ENCODE measurements at places on chromosomes 6 and 20.
A peak's percentile ranks its signal among the peaks of the same experiment; 100 is the strongest.

DNA sequence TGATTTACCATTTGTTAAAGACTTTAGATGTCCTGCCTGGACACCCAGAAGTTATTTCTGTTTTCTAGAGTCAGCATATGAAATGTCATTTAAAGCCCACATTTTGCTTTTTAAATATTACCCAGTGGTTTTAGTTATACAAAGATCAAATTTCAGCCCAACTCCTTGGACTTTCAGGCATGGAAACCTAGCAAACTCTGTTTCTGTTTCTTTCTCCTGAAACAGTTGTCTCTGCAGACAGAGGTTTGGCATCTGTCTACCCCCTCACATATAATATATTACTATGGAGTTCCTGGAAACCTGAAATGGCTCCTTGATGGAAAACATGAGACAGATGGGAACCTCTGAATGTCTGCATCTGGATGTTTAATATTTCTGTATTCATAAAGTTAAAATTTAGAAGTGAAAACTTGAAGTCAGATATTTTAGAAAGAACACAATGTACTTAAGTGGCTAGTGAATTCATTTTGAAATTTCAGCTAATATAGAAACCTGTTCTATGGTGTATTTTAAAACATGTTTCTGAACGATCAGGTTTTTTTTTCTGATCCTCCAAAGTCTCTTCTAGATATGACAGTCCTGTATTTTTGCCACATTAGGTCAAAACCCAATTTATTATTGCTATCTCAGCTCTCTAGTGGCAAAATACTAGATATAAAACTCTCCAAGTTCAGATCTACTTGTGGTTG lies 743.3 kb downstream of the CD109 start:
- no peak for DNase-seq

- no peak for DNase-seq
These were observed 61.6 kb upstream of the EDN1 start for GRCh38 chr6:12228447-12229146.

DNA sequence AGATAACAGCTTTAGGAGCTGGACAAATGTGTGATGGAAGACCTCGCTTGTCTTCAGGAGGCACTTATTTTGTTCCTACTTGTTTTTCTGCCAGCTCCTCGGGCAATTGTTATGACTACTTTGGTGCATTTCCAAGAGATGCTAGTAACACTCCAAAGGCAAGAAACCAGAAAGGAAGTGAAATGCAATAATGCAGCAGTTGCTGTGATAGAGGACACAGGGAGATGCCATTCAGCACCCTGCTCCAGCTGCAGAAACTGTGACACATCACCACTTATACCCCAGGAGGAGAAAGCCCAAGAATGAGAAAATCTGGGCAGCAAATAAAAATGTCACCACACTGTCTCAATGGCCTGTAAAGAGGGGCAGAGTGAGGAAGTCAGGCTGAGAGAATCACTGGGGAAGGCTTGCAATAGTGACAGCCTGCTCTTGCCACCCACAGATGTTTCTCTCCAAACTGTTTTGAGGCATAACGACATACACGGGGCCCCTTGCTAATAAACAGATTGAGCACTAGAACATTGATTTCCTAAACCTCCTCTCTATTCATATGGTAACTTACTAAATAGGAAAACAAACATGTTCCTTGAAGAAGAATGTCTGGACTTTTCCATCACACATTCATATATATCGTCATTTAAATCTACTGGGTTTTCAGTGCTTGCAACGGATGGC lies 231.0 kb upstream of the PRND start:
- DNase-seq, result no peak

GRCh38 chr6:144593392-144593791 lies 308.3 kb downstream of the UTRN start:
- no peak for DNase-seq

GRCh38 chr20:1637226-1637625 lies 17.4 kb upstream of the SIRPB1 start:
- no peak for DNase-seq

DNA sequence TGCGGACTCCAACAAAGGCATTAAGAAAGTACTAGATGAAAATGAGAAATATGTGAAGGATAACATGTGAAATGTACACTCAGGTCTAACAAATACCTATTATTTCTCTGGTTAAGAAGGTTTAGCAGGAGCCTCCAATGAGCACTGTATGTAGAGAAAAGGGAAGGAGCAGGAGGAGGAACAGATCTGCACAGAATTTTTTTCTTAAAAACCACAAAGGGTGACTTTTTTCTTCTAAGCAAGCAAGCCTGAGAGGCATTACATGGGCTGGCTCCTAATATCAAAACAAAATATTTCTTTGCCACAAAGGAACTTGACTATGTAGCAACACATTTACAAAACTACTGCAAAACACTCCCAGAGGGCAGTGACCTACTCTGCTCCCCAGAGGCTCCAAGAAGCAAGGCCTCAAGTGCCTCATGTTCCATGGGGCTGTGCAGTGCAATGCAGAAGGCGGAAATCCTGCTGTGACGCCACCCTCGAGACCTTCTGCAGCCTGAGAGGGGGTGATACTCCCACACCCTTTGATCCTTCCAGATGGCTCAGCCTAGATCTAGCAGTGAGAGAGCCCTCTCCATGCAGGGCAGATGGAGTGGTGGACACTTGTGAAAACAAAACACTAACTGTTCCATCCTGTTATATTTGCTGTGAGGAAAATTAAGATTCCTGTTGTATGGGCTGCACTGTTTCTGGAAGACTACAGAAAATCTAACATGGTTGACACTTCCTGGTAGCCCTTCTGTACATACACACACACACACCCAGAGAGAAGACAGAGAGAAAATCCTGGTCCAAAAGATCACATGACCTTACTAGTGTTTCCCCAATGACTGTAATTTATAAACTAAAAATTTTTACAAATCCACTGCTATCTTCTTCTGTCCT lies 36.0 kb upstream of the SMIM29 start:
- peak; percentile 66 for DNase-seq

DNA sequence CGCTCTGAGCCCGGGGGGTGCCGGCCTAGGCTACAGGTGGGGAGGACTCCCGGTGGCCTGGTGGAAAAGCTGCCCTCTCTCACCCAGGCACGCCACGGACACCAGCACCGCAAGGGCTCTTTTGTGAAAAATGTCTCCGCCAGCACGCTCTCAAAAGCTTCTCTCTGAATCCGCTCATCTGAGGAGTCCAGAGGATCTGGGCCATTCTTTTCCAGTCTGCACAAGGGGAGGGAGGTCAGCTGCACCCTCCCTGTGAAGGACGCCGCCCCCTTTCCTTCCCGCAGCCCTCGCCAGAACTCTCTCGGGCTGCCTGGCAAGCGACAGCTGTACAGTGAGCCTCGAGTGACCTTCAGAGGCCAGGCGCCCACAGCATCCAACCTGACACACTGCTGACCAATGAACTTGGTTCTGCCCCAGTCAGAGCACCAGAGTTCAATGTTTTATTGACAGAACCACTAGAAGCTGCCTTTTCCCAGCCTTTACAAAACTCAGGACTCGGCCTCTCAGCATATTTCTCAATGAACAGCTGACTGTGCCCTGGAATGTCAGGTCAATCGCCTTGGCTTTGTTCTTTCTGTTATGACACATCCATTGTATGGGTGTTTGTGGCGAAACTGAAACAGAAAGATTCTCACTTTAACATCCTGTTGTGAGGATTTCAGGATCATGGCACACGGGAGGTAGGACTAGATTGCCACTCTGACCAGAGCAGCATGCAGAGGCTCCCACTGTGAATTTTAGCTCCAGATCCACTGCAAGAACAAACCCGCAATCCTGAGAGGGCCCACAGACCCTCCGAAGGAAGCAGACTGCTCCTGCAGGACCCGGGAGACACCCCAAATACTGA lies 26.7 kb downstream of the SERPINB9 start:
- DNase-seq, result no peak

- no peak for DNase-seq
These were observed 130.3 kb downstream of the FIG4 start for GRCh38 chr6:109821428-109821827.

- no peak for DNase-seq
These were observed 2.2 kb downstream of the PPP1R3G start for GRCh38 chr6:5087389-5087788.

- DNase-seq, result no peak
These were observed 28.9 kb upstream of the SLC22A3 start for GRCh38 chr6:160319246-160319645.

GRCh38 chr6:136337121-136337520 lies 47.5 kb upstream of the BCLAF1 start:
- DNase-seq, result no peak

DNA sequence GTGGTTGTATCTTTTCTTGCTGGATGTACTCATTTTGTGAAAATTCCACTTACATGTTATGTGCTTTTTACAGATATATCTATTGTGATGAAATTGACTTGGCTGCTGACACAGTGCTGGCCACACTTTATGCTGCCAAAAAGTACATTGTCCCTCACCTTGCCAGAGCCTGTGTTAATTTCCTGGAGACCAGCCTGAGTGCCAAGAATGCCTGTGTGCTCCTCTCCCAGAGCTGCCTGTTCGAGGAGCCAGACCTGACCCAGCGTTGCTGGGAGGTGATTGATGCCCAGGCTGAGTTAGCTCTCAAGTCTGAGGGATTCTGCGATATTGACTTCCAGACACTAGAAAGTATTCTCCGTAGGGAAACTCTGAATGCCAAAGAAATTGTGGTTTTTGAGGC lies 4.9 kb downstream of the BTBD3 start:
- no peak for DNase-seq

GRCh38 chr6:96794980-96795379 lies 42.3 kb downstream of the GPR63 start:
- DNase-seq, result no peak

- DNase-seq, result no peak
These were observed 41.3 kb downstream of the SPDEF start for GRCh38 chr6:34514593-34515472.

GRCh38 chr6:87183687-87184086 lies 28.3 kb downstream of the ZNF292 start:
- no peak for DNase-seq

DNA sequence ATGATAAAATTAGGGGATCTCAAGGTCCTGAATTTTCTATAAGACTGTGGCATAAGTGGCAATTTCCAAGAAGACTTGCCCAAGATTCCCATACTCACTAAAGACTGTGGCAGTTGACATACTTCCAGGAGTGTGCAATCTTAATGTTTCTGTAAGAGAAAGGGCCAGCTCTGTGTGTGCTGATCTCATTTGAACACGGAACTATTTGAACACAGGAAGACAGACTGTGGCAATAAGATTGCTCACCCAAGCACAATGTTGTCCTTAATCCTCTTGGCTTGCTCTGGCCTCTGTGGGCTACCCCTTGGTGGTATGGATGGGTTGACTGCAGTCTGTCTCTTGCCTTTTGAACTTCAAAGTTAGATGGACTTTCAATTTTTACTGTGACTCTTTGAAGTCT lies 151.4 kb downstream of the PHF3 start:
- DNase-seq, result no peak

DNA sequence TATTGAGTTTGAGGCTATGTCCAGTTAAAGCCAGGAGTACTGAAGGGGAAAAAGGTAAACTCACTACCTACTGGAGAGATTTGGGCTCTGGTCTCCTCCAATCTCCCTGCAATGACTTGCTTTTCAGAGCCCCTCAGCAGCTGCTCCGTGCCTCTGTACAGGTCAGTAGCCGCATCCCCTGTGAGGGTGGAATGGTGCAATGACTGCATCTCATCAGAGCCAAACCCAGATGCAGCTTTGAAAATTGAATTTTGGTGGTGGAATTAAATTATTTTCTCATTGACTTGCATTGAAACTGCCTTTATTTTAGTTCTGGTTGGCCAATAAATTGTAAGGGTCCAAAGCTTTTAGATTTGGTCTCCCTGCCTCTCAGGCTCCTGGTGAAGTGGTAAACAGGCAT lies 166.7 kb downstream of the DLL1 start:
- no peak for DNase-seq

GRCh38 chr20:55239269-55239668 lies 763.9 kb downstream of the DOK5 start:
- no peak for DNase-seq

- DNase-seq, result no peak
These were observed 159.5 kb downstream of the DTNBP1 start for GRCh38 chr6:15503346-15503680.

DNA sequence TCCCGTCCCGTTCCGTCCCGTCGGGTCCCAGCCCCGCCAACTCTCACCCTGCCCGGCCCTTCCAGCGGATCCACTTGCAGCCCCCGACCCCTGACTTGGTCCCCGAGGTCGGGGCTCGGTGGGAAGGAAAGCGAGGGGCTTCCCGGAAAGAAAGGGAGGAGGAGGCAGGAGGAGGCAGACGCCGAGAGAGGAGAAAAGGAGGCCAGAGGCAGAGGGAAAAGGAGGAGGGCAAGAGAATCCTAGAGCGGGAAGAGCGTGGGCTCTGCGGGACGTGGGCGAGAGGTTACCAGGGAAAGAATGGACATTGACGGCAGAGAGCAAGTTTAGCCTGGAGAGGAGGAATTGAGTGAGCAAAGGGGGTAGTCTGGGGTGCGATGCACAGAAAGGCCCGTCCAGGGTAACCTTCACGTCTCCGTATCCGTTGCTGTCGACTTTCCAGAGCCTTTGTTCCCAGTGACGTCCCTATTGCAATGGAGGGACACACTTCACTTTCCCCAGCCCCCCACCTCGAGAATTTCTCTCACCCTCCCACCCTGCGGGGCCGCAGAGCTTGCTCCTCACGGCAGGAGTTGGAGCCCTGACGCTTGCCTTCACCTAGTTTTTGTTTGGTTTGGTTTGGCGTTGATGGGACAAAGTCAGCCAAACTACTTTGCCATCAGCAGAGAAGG lies 477 bp upstream of the MOXD1 start:
- no peak for DNase-seq

- DNase-seq, result no peak
These were observed 12.9 kb upstream of the MYBL2 start for GRCh38 chr20:43653966-43654365.

DNA sequence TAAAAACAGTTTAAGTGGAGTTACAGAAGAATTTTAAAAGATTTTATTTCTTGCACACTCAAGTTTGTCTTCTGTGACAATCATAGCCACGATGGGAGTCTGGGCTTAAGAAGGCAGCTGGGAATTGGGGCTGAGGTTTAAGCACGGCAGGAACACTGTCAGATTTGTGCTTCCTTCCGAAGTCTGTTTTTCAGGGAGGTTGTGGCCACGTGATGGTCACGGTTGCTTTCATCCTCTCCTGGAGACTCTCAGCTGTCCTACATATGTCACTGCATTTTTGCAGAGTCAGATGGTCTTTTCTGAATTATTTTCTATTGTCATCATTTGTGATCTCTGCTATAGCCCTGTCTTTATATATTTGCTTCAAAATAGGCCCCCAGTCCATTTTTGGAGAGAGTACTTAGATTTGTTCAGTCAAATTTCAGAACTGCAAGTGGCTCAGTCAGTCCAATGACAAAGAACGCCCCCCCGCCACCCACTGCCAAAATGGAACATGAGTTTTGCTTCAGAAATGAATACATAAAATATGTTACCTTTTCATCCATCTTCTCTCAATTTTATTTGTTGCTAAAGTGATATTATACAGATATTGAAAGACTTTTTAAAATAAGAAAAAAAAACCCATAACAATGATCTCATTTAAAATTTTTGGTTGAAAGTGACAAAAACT lies 111.8 kb upstream of the ZFP64 start:
- no peak for DNase-seq

GRCh38 chr20:61629602-61630390 lies 377.7 kb downstream of the CDH4 start:
- no peak for DNase-seq
